ENCODE measurements at places on chromosomes 3 and 15.

GRCh38 chr3:124057420-124057819, 65.5 kb upstream of the ROPN1 start:
- DNase-seq, result no peak

DNA sequence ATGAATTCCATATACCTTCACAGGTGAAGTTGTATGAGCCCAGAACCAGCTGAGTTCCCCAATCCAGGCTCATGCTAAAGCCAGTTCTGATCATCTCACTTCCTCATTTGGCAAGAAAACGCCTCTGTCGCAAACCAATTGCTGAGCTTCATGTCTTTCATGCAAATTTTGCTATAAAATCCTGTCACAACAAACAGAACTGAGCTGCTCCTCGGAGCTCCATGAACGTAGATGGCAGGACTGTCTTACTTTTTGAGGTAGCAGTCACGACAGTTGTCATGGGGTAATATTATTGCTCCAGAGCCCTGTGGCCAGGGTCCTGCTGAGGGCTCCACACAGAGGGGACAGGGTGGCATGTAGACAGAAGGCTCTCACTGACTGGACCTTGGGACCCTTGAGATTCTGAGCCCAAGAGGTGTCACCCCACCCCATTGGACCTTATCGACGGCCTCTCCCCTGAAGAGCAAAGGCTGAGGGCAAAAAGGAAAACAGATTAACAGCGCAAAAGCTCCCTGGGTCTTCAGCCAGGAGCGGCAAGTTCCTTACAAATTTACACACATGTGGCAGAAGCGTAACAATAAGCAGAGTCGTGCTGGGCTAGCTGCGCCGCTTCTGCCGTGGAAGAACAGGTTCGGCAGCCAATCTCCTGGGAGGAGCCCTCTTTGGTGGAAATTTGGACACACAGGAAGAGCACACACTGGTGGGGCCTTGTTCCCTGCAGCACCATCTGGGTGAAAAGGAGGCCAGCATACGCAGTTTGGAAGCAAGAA, 249.2 kb downstream of the OPA1 start:
- DNase-seq, result no peak

- no peak for DNase-seq
These were observed 383.9 kb upstream of the DPH6 start for GRCh38 chr15:35929740-35930444.

- DNase-seq, result no peak
These were observed 5.0 kb downstream of the CHRNA7 start for GRCh38 chr15:32035285-32035684.

DNA sequence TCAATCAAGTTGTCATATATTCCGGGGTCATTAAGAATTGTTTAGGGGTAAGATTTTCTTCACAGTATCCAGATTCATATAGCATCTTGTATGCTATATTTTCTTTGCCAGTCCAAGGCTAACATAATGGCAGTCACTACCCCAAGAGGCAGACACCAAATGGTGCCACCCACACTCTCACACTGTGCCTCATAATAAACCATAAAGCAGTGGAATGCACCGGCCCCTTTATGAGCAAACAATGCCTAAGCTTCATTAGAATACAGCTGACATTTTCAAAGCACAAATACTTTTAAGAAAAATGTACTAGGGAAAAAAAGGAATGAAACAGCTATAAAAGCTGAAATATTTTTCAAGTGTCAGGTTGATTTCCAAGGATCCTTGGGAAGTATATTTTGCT, 121.6 kb downstream of the TFDP2 start:
- no peak for DNase-seq

DNA sequence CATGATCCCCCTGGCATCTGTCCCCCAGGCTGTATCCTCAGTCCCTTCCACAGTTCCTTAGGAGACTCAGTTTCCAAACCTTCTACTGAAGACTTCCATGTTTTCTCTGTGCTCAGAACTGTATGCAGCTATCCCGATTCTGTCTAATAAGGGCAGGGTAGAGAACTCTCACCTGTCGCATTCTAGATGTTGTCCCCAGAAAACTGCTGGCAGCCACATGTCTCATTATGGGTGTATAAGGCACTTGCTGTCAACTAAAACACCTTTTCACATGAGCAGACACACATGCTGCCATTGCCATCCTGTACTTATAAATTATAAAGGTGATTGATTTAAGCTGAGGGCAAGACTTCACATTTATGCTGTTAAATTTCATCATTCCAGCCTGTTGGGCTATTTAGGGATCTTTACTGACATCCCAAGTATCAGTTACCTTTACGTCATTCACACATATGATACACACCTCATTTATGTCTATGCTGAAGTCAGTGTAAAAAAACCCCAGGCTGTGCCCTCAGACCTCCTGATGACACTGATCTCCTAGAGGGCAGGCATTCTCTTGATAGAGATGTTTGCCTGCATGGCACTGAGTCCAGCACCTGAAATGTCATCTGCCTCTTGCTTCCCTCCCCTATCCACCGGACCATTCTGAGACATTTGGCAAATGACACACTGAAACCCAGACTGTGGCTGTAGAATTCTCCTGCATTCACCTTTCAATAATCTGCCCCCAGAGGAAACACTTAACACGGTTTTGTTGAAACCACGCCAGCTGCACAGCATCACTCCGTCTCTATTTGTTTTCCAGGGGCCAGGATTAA, 35.8 kb downstream of the BTD start:
- no peak for DNase-seq
